HFFc6 (cell line): ENCODE measurements at places on chromosomes 3 and 15. TPM values are rescaled to one million over a fixed set of nuclear protein-coding genes. Genes with fewer than 3 reads are reported as not detected.

DNA sequence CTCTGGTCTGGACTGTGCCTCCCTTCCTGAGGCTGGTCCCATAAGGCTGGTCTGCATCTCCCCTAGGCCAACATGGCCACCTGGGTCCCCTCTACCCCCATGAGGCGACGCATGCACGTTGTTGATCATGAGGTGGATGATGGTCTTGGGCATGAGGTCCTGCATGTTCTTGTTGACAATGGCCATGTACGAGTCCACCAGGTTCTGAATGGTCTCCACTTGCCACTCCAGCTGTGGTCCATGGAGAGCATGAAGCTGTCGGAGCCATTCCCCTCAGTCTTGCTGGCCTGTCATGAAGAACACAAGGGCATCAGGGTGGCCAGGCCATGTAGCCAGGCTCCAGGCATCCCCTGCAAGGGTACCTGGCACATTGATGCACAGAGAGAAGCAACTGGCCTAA, 27.1 kb upstream of the CSPG4 start:
- DNase-seq = no peak

- no peak for DNase-seq
These were observed 1517.8 kb downstream of the SI start for GRCh38 chr3:163560459-163560858.

DNA sequence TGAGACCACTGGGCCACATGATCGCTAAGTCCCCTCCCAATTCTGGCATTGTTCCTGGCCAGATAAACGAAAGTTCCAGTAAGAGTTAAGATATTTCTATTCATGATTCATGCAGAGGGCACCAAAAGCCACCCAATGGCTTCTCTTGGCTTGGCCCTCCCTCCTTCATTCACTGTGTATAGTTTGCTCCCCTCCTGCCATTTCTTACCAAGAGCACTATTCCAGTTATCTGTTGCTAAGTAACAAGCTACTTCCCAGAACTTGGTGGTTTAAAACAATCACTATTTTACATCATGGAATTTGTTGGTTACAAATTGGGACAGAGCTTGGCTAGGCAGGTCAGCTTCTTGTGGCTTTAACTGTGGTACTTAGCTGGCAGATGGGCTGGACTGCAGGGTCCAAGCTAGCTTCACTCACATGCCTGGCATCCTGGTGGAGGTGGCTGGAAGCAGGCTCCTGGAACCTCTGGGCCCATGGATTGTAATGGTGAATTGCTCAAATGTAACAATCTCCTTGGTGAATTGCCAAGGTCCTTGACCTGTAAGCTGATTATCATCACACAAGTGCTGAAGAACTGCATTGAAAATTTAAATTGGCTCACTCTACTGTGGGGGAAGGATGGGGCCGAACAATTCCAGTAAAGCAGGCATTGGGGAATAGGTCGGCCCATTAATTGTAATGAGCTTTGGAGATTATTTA, 16.6 kb downstream of the EAF1 start:
- peak; percentile 12 for DNase-seq

DNA sequence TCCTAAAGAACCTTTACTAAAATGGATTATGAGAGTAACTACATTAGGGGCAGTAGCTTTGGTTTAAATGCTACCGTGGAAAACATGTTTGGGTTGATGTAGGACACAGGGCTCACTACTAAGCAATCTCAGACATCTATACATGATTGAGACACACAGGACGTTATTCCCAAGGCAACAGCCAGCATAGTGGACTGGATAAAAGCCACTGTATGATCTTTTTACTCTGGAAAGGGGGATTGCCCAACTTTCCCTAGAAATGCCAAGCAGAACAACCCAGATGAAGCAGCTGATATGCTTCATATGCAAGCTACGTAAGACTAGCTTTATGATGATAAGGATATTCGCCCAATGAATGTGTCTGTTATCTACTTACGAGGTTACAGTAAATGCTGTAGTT, 144.6 kb downstream of the MYO9A start:
- no peak for DNase-seq

- DNase-seq = no peak
These were observed 30.9 kb downstream of the ITPR1 start for GRCh38 chr3:4523710-4524698.

DNA sequence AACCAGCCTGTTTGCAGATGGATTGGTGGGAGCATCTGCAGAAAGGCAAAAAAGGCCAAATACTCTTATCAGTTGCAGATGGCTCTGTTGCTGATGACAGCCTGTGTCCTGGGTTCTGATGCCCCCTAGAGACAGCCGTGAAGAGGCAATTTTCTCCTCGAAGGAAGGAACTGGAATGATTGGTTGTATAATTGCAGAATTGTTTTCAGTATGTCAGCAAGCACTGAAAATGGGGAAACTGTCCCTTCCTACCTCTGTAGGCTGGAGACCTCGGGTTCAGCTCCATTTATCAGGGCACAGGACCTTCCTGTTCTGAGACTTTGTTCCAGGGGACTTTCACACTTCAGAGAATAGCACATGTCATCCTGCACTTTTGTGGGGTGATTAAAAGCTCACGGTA, 103.0 kb downstream of the PGPEP1L start:
- peak; percentile 59 for DNase-seq

DNA sequence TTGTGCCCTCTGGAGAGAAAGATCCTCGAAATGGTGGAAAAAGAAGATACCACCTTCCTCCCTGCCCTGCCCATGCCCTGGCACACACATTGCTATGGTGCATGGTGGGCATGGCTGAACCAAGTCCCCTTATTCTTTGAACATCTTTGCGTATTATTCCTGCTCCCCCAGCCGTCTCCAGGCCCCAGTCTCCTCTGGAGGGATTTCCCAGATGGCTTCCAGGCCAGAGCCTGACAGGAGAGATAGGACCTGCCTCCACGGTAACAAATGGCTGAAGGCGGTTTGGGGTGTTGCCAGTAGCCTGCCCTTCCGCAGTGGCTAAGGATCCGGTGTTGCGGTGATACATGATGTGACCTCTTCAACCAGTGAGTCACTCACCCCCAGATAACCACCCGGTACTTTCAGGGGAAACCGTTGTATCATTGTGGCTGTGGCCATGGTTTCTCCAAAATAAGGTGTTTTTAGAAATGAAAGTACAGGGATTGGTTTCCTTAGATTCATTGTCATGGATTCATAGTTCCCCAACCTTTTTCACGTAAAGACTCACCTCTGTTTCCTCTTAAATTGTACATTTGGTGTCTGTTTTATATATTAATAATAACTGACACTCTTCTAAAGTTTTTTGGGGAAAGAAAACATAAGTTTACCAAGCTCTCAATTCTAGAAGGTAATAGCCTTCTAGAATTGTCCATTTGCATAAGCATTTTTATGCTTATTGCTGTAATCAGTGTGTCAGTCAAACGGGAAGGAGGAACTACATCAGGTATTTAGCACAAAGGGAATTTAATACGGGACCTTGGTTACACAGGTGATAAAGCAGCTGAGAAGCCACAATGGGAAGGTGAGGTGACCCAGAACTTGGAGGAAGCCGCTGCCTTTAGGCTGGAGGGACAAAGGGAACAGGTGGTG, 25.9 kb downstream of the SMAD3 start:
- peak; percentile 93 for DNase-seq

DNA sequence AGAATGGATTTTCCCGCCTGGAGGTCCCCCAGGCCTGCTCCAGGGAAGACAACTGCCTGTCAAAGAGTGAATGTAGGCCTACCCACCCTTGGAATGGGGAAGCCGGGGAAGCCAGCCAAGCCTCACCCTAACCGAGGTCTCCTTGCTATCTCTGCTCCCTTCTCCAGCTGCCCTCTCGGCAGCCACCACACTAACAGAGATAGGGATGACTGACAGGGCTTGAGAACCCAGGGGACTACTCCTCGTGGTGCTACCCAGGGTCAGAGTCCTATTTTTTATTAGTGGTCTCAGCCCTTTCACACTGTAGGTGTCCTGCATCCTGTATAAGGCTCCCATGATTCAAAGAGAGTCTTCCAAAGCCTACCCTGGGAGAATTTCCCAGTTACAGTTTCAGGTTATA, 160.6 kb upstream of the CHRM5 start:
- DNase-seq = no peak

- DNase-seq = no peak
These were observed 356.5 kb upstream of the IL12A start for GRCh38 chr3:159632128-159632527.

GRCh38 chr3:30628205-30628900, 22.0 kb downstream of the TGFBR2 start:
- no peak for DNase-seq

Gene P3H2
- 40.5 to 42.8 TPM (median 42.3 TPM) in 3 replicates for total RNA-seq

Gene CLSTN2
- not detected in 3 replicates for total RNA-seq

Gene FRMD4B
- 0.12 TPM in 2 of 3 replicates, not detected in the other for total RNA-seq
